Karpas-422 (cell line): ENCODE measurements at places on chromosomes 3 and 15.

DNA sequence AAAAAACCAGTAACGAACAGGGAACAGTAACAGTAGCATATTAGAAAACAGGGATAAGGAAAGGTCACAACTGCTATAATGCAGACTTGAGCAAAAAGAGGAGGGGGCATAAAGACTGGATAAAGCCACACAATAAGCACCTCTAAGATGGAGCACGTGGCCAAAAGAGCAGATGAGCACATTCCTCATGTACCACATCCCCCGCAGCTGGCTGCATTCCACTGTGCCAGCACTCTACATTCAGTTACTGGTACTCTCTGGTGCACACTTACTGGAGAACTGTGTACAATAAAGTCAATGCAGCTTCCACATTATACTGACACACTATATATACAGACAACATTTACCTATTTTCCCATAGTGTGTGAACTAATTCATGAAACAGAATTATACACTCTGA, 64.7 kb downstream of the UBE3A start:
- no peak for DNase-seq

DNA sequence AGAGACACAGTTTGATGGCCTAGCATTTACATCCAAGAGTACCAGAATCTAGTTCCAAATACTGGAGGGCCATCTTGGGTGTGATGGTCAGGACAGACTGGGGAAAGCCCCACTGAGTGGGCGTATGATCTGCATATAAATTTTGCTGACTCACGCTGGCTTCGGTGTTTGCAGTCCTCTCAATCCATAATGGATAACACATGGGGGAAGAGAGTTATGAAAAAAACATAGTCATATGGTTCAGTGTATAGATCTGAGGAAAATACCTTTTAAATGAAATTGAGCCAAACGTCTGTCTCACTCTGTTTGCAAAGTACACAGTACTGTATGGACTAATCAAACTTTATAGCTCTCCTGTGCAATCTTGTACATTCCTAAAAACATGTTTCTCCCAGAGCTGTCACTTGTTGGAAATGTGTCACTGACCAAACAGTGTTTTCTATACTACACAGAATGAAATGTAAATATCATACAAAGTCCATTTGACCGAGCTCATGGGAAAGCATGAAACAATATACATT, 125.3 kb upstream of the THBS1 start:
- no peak for DNase-seq

DNA sequence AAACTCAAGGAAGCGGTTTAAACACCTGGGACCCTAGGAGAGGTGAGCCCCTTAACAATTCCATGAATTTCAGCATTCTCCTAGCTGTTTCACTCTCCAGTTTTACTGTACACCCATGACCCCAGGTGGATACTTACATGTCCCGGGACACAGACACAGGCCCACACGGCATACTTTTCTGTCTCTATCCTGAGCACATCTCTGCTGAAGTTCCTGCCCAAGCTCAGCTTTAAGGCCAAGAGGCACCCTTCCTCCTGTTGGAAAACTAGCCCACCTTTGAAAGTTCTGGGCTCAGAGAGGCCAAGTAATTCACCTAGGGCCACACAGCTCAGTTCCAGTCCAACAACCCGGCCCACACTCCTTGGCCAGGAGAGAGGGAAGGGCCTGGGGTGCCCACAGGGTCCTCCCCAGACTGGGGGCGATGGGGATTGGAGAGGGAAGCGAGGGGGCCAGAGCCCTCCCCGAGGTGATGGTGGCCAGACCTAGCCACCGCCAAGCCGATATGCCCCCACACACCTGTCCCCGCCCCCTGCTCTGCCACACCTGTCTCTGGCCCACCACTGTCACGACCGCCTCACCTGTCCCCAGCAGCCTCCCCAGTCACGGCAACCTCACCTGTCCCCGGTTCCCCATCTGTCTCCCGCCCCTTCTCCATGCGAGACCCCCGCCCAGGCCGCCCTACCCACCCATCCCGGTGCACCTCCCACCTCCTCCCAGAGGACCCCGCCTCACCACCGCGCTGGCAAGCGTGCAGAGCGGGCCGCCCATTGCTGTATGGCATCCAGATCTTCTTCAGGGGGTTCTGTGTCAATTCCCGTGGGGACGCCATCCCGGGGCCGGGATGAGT, 431 bp downstream of the PFKFB4 start:
- DNase-seq = no peak

- no peak for DNase-seq
These were observed 137.0 kb downstream of the ADAMTS17 start for GRCh38 chr15:100204771-100205170.

DNA sequence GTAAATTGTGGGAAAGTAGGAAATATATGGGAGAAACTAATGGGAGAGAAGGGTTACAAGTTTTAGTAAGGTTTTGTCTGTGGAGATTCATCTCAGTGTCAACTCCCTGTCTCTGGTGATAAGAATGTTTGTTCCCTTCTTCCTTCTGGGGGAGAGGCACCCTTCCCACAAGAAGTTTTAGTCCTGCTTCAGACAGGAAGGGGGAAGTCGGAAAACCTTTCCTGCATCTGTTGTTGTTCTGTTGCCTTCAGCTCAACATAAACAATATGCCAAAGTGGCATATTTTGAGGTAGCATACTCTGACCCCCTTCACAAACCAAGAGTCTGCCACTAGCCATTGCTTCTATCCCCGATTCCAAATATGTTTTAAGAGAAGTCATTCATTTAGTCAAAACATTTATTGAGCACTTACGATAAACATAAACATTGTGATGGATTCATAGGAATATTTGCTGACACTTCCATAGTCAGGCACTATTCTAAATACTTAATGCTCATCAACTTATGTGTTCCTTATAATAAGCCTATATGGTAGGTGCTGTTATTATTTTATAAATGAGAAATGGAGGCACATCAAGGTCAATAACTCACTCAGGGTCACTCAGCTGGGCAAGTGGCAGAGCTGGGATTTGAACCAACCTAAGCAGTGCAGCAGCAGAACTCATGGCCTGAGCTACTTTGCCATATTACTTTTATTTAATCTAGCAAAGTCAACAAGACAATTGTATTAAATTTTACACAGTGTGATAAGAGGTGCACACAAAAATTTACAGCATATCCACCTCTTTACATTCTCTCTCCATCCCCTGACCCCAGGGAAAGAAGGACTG, 34.2 kb upstream of the TIMP4 start:
- no peak for DNase-seq

DNA sequence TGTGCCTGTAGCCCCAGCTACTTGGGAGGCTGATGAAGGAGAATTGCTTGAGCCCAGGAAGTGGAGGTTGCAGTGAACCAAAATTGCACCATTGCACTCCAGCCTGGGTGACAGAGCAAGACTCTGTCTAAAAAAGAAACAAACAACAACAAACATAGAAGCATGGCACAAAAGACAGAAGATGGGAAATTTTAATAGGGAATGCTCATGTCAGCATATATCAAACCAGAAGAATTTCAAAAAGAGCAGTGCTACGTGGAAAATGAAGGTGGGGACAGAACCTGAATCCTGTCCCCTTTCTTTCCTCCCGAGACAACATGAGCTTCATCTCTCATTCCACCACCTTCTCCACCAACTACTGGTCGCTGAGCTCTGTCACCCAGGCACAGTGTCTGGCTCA, 46.3 kb upstream of the MFGE8 start:
- no peak for DNase-seq

- DNase-seq = no peak
These were observed 15.0 kb downstream of the C3orf70 start for GRCh38 chr3:185137821-185138220.

DNA sequence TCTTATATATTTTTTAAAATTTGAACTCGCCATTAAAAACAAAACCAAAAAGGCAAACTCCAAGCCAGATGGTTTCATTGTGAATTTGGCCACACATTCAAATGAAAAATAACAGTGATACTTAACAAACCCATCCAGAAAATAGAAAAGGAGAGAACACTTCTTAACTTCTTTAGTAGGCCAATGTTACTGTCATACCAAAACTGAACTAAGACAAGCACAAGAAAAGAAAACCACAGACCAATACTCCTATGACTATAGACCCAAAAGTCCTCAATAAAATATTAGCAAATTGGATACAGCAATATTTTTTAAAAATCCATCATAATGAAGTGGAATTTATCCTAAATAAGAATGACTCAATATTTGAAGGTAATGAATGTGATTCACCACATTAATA, 73.5 kb upstream of the ALDH1A3 start:
- no peak for DNase-seq

- no peak for DNase-seq
These were observed 5.8 kb downstream of the FMN1 start for GRCh38 chr15:33188641-33189257.

- no peak for DNase-seq
These were observed 281.7 kb upstream of the ROPN1 start for GRCh38 chr3:124273651-124274050.

DNA sequence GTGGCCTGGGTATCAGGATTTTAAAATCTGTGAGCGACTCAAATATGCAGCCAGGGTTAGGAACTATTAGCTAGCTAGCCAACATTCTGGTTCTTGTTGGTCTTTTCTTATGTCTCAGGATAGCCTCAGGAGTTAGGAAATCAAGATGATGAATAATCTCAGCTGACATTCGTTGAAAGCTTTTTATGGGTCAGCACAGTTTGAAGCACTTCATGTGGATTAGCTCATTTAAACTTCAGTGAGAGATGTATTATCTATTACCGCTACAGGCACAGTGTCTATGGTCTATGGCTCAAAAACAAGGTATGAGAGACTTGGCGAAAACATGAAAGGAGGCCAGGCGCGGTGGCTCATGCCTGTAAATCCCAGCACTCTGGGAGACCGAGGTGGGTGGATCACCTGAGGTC, 187.5 kb upstream of the THRB start:
- DNase-seq = no peak

GRCh38 chr3:4426782-4427344, 40.2 kb downstream of the SUMF1 start:
- no peak for DNase-seq

DNA sequence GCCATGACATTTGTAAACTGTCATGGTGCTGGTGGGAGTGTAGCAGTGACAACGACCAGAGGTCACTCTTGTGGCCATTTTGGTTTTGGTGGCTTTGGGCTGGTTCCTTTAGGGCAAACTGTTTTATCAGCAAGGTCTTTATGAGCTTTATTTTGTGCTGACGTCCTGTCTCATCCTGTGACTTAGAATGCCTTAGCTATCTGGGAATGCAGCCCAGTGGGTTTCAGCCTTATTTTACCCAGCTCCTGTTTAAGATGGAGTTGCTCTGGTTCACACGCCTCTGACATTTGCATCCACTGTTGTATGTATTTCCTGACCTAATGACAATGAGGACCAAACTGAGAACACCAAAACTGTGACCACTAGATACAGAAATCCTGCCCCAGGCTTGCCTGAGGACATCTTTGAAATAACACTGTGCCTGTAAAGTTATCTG, 37.6 kb downstream of the RAB8B start:
- DNase-seq = no peak

DNA sequence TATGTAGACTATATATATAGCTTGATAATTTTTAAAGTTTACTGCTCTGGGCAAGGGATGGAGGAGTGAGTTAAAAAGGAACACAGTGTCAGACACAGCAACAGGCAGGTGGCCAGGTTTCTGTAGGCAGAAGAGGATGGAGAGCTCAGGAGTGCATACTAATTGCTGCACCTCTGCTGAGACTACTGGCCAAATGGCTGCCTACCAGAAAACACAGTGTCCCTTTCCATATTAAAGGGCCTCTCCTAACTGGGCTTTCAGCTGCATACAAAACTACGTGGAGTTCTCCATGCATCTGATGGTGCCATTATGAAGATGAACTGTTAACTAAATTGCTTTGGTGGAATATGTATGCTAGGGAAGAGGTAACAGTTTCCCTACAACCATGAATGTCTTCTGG, 1.8 kb downstream of the ATP13A4 start:
- no peak for DNase-seq

DNA sequence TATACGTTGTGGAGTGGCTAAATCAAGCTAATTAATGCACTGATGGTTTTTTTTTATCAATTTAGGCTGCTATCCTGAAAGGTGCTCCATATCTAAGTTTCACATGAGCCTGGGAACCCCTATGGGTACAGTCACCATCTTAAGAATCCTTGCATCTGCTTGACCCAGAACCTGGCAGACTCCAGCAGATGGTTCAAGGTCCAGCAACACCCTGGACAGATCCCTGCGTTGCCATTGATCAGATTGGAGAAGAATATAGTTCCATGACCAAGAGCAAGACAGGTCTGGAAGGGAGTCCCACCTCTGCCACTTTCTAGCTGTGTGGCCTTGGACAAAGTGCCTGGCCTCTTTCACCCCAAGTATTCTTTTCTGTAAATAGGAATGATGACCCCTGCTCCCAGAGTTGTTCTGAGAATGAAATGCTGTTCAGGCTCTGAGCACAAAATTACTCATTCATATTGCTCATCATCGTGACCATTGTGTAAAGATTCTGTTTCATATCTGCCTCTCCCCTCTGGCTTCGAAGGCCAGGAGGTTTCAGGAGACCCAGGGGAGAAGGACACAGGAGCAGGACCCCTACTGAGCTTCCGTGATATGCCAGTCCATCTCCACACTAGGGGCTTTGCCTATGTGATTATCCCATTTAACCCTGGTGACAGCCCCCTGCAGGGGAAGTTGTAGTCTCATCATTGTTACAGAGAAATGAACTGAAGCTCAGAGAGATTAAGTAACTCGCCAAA, 30.0 kb upstream of the TSEN2 start:
- DNase-seq = no peak

DNA sequence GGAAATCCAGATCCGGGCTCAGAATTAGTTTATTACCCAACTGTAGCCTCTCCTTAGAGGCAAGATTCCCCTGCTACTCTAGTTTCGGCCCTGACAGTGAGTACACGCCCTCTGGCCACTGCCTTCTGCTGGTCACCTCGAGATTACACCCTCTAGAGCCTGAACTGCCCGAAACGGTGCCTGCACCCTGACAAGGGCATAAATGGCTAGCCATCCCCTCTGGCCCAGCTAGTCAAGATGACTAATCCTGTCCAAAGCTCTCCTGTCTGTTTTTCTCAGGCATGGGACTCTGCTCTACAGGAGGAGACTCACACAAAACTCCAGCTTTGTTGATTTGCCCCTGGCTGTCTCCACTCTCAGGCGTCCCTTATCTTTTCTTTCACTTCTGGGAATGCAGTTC, 150.5 kb upstream of the UBE2E2 start:
- no peak for DNase-seq

GRCh38 chr15:26971271-26972018, 464 bp downstream of the GABRG3 start:
- no peak for DNase-seq

- no peak for DNase-seq
These were observed 29.8 kb upstream of the FURIN start for GRCh38 chr15:90838544-90838943.
